ENCODE measurements at places on chromosomes 4 and X.
A peak's percentile ranks its signal among the peaks of the same experiment; 100 is the strongest.

GRCh38 chr4:6963139-6963611 is 53.5 kb downstream of the TBC1D14 start:
- DNase-seq, result peak; percentile 9

DNA sequence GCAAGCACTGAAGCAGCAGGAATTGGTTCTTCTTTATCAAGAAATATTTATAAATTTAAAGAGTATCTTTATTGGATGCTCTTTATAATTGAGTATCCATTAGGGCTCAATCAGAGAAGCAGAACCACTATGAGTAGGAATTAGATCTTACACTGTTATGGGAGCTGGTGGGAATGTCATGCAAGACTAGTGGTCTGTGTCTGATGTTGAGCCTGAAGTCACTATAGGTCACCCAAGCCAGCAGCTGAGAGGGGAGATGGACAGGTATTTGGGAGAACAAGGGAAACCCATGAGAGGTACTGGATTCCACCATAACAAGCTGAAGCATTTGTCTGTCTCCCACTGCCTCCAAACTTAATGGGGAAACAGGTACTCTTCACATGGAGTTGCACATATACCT is 283.7 kb upstream of the BOD1L1 start:
- no peak for DNase-seq

- DNase-seq, result no peak
Observed at GRCh38 chr4:111391829-111392228, 753.4 kb upstream of the FAM241A start.

DNA sequence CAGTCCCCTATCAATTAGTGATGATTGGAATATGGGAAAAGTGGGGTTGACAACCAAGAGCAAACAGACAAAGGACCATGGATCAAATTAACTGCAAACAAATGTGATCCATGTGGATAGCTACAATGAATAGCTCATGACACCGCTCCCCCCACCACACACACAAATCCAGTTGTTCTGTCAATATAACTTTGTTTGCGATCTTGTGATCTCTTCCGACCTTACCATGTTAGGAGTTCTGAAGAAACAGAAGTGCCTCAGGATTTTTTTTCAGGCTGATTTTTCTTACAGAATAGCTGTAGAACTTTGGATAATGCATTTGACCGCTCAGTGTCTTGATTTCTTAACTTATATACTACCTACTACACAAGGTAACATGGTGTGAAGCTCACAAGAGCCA is 116.6 kb downstream of the SH2D1A start:
- DNase-seq, result no peak

DNA sequence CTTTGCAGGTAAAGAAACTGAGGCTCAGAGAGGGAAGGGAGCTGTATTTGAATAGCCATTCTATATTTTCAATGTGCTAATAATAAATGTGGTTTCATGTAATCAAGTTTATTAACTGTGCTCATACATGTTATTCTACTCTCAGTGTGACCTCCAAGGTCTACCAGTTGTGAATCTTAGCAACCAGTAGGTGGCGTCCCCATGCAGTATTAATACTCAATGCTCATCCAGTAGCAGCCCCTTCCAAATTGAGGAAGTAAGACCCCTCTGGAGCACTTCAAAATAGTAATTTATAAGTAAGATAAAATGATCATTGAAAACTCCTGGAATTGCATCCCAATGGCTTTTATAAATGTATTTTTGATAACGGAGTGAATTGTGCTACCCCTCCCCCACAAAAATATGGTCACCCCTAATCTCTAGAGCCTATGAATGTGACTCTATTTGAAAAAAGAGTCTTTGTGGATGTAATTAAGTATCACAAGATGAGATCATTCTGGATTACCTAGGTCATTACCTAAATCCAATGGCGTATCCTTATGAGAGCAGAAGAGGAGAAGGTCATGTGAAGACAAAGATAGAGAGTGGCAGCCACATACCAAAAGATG is 20.4 kb upstream of the SEPSECS start:
- peak; percentile 40 for DNase-seq

DNA sequence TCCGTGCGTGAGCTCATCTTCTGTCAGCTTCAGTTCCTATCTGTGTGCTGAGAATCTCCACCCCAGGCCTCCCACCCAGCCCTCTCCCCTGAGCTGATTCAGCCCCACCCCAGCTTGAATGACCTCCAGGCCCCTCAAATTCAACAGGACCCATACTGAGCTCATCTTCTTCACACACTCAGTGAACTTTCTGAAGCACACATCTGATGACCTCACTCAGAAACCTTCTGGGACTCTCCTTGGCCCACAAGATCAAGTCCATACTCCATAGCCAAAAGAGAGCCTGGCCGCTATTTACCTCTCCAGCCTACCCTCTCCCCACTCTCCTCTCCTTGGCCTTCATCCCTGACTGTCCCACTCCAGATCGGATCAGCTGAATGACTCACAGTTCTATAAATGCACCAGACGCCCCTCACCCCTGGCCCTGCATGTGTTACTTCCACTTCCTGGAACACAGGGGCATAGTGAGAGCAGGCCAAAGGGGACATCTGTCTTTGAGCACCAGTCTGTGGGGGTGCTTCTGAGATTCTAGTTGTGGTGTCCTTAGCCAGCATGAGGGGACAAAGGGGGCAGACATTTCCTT is 62.5 kb downstream of the PJA1 start:
- no peak for DNase-seq

DNA sequence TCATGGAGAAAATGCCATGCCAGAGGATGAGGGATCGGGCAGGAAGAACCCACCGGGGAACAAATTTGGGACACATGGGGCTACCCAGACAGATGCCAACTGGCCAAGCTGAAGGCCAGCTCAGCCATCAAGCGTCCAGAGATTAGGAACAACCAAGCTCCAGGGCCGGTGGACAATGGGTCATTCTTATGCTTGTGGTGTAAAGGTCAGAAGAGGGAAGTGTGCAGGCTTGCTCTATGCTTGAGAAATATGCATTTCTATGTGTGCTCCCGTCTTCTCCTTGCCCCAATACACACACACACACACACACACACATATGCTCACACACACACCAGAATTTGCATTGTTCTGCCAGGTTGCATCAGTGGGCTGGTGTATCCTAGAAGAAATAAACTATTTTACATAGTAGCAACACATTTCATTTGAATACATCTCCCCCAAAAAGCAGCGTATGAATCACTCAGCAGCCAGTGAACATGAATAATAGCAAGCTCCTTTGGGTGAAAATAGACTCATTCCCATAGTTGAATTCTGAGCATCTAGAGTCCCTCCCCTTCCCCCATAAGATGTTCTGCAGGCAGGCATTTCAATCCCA is 201.9 kb upstream of the PPARGC1A start:
- peak; percentile 16 for DNase-seq

- DNase-seq, result no peak
Observed at GRCh38 chr4:46890056-46890455, 19.0 kb downstream of the COX7B2 start.

Measured in HCEC 1CT (cell line).